GM10248 (cell line): ENCODE measurements at places on chromosomes 1 and 21.
A peak's percentile ranks its signal among the peaks of the same experiment; 100 is the strongest.

DNA sequence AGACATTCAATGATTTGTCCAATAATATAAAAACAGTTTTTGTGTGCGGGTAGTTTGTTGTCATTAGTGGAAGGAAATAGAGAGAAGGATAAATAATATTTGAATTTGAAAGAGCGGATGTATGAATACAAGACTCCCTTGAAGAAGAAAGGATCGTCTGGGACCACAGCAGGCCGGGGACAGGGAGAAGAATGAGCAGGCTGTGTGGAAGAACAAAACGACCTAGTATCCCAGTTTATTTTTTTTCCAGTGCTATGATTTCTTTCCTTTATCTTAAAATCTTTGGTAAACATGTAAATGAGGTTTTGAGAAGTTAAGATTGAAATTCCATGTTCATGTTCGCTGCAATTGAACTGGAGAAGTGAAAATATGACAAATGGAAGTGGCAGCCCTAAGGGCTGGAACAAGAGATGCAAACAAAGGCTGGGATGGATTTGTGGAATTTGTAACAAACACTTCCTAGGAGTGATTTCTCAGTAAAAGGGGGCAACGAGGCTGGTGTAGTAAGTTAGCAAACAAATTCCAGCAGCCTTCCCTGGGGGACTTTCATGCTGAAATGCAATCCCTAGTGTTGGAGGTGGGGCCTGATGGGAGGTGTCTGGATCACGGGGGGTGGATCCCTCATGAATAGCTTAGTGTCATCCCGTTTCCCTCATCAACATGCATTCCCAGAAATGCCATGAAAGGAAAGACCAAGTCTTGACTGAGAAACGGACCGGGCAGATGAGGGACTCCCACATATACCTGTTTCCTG lies 10.2 kb upstream of the IFI16 start:
- no peak for DNase-seq

DNA sequence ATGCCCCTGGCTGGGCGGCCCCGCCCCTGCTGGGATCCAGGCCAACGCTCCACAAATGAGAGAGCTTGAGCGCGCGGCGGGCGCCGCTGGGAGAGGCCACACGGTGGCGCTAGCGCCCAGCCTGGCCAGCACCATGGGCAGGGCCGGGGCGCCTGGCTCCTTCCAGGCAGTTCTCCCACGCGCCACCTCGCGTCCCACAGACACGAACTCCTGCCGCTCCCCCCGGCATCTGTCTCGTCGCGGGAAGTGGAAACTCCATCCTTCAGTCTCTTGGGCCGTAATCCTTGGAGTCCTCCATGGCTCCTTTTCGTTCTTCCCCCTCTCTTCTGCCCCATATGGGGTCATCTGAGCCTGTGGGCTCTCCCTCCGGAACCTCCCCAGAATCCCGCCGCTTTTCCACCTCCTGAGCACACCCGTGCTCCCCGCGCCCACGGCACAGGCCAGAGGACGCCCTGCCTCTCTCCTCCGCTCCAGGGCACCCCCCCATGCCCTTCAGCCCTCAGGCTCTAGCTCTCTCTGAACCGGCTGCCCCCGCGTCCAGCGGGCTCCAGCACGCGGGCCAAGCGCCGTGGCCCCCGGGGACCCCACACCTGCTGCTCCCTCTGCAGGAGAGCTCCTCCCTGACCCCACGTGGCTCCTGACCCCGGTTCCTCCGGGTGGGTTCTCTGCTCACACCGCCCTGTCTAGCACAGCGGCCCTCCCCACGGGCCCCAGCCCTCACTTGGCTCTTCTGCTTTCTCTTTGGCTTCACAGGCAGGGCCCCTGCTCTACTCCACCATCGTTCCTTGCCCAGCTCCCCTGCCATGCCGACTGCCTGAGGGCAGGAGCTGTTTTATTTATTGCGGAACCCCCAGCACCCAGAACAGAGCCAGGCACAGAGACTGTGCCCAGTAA lies 31.9 kb upstream of the EDN2 start:
- peak; percentile 92 for DNase-seq

- no peak for DNase-seq
These were observed 3.2 kb upstream of the SPRR4 start for GRCh38 chr1:152967201-152967600.

- no peak for DNase-seq
These were observed 12.0 kb upstream of the WNT3A start for GRCh38 chr1:227994632-227995300.

- peak; percentile 74 for DNase-seq
These were observed 2.7 kb upstream of the MYOC start for GRCh38 chr1:171654942-171655745.

- DNase-seq = no peak
These were observed 198.2 kb downstream of the GREM2 start for GRCh38 chr1:240413732-240414131.

- DNase-seq = no peak
These were observed 6.4 kb upstream of the EPHA2 start for GRCh38 chr1:16162163-16162822.
